Type B pancreatic cell (in vitro differentiated cells): ENCODE measurements at places on chromosomes 11 and 22. TPM values are rescaled to one million over a fixed set of nuclear protein-coding genes. Genes with fewer than 3 reads are reported as not detected.

TMEM225 gene
- not detected in 2 replicates for total RNA-seq

- H3K36me3 ChIP-seq, result no peaks in the 10 kb centered on the region
- H3K27me3 ChIP-seq, result peaks cover 13% of the 10 kb centered on the region
- DNase-seq, result no peak
- no peak overlapping the region for H3K4me3 ChIP-seq
- H3K4me1 ChIP-seq, result peaks cover 32% of the 10 kb centered on the region
- no peak overlapping the region for H3K27ac ChIP-seq
Measured at GRCh38 chr11:11346303-11346702, 6.7 kb downstream of the CSNK2A3 start.

- no peaks in the 10 kb centered on the region for H3K36me3 ChIP-seq
- no peaks in the 10 kb centered on the region for H3K4me1 ChIP-seq
- no peak for DNase-seq
- H3K4me3 ChIP-seq, result no peak overlapping the region
- no peak overlapping the region for H3K27ac ChIP-seq
Measured at GRCh38 chr11:66564984-66565383, 3.4 kb downstream of the CTSF start.

DNA sequence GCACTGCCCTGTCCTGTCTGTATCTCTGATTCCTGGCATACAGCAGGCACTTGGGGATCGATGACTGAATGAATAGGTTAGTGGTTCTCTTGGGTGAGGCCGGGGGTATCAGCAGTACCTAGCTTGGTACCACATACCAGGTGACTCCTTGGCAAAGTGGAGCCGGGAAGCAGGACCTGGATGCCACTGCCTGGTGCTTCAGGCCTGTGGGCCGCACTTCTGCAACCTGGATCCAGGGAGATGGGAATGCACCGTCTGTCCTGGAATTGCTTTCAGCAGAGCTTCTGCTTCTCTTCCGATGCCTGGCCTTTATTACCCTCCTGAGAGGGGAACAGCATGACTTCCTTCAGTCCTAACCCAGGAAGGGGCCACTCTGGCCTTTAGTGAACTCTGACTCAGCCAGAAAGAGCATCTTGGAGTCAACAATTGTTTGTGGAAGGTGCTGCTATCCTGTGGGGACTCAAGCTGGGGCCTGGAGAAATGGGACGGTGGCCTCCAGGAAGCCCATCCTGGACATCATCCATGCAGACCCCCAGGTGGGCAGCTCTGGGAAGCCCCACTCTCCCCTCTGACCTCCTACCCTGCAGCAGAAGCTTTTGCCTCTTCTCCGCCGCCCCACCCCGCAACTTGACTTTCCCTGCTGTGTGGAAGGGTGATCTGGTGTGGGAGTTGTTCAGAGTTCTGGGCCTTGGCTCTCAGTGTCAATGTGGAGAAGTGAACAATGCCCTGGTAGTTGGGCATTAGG is 5.1 kb downstream of the CD82 start:
- no peak overlapping the region for H3K27ac ChIP-seq
- no peak overlapping the region for H3K4me3 ChIP-seq
- peaks cover 6% of the 10 kb centered on the region for H3K27me3 ChIP-seq
- peaks cover 4% of the 10 kb centered on the region for H3K36me3 ChIP-seq

POU2AF2 gene
- total RNA-seq, result 0.39 TPM in 1 of 2 replicates, not detected in the other

GRCh38 chr11:7610393-7610792 is 62.9 kb downstream of the CYB5R2 start:
- H3K4me3 ChIP-seq, result no peak overlapping the region
- no peak for DNase-seq
- H3K27ac ChIP-seq, result no peak overlapping the region
- peaks cover 23% of the 10 kb centered on the region for H3K4me1 ChIP-seq
- H3K27me3 ChIP-seq, result no peaks in the 10 kb centered on the region

INPP5J gene
- total RNA-seq, result 8.7 and 9.3 TPM in 2 replicates

DNA sequence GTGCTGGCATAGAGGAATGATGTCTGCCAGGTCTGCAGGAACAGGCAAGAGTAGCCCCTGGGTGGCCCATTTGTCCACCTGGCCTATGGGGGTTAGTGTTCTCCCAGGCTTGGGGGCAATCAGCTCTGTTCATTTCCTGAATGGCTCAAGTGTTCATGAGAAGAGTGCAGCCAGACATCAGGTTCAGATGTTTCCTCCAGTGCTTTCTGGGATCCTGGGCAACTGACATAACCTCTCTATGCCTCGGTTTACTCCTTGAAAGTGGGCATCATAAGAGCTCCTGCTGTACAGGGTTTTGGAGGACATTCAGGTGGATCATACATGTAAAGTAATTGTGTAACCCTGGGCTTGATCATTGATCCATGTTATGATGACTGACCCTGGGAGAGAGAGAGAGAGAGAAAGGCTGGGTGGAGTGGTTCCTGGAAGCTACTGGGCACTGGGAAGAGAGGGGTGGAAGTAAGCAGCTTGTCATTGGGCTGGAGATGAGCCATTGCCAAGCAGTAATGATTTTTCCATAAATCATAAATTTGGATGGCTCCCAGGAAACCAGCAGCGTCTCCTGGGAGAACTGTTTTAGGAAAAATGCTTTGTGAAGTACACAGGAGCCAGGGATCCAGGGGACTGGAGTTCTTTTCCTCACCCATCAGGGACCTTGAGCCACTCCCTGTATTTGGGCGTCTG is 30.2 kb upstream of the ACCSL start:
- no peak overlapping the region for H3K4me3 ChIP-seq
- DNase-seq, result peak; percentile 13
- H3K27ac ChIP-seq, result no peak overlapping the region
- peaks cover 43% of the 10 kb centered on the region for H3K27me3 ChIP-seq
